Cardiac fibroblast (primary cell): ENCODE measurements at places on chromosomes 12 and 14.
A peak's percentile ranks its signal among the peaks of the same experiment; 100 is the strongest.

GRCh38 chr12:10851243-10851858, 2.1 kb upstream of the PRR4 start:
- no peak for DNase-seq

DNA sequence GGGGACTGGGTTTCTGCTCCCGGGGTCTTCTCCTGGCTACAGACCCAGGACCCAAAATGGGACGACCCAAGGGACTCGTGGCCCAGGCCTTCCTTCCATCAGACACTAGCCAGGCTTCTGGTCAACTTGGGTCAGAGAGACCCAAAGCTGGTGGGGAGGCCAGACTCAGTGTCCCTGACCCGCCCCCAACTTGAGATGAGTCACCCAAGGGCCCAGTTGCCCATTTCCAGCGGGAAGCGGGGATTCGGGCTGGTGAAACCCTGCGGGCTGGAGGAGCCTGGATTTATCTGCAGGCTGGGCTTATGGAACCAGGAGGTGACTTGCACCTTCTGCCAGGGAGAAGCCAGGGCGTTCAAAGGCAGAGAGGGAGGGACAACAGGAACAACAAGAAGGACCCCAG, 81.5 kb downstream of the RFLNA start:
- DNase-seq = no peak

DNA sequence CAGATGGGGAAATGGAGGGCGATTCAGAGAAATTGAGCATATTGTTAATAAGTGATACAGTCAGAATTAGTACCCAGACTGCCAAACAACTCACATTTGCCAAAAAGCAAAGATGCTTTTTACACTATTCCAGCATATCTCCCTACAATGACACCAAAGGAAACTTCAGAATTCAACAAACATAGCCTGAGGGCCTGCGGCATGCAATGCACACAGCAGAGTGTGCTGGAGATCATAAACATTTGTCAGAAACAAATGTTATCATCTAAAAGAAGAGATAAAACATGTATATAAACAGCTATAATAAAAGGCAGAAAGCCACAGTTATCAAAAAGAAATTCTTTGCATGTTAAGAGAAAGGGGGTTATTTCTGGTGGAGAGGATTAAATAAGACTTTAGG, 20.1 kb upstream of the GARIN6 start:
- no peak for DNase-seq

DNA sequence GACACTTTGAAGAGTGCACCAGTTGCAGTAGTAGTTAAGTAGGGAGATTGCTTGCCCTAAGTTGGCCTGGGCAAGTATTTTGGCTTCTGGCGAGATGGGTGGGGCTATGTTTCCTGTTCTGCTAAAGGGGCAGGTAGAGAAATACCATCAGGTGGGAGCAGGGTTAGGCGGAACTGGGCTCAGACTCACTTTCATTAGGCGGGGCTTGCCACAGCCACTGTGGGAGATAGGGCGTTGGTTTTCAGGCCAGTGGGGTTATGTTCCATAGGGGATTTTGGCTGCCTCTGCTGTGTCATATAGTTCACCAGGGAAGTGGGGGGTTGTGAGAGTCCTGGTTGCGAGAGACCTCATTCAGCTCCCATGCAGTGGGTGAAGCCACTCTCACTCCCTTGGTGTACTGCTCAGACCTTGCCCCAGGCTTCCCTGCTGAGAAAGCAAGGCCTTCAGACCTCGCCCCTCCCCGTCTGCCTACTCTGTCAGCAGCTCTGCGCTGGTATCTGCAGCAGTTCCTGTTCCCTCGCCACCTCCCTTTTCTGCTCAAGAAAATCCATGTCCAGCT, 43.3 kb downstream of the AEBP2 start:
- DNase-seq = no peak

DNA sequence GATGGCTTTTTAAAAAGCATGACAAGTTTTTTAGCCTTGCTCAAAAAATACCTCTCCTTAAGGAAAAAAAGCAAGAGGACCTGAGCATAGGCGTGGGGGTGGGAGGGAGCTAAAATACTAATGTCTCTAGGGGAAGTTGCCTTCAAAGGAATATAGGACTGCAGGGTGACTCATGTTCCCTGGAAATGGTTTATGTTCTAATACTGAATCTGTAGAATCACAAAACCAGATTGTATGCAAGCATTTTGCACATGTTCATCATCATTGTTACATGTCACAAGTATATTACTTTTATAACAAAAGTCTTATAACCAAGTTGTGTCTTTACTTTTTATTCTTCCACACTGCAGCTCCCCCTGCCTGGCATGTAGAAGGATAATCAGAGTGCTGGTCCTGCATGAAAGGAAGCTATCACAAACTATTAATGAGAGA, 36.6 kb downstream of the GPR135 start:
- peak; percentile 92 for DNase-seq

- no peak for DNase-seq
Observed at GRCh38 chr12:103175625-103176024, 218.2 kb downstream of the ASCL1 start.

DNA sequence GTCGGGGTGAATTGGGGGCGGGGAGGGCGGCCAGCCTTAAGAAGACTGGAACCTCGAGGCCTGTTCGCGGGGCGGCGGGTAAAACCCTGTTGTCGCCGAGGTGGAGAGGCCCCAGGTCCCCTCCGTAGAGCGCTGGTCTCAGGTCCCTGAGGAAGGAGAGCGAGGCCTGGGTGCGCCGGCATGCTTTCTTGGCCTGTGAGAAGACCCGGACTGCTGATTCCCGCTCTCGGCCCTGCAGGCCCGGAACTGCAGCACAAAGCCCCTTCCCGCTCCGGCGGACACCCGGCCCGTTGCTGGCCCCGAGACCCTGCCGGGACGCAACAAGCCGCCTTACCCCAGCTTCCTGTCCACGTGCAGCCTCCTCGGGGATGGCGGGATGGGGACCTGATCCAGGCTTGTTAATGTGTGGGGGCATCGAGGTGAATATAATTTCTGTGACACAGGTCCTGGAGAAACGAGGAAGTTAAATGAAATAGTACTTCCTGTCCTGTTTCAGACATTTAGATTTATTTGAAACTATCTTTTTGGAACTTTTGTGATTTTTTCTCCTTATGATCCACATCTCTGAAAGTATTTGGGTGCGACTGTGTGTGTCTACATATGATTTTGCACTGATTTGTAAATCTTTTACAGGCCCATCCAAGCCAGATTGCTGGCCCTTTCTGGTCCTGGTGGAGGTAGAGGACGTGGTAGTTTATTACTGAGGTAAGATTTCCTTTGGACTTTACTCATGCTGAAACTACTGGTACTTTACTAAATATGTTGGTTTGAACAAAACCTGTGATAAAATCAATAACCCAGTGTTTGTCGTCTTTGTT, 600 bp downstream of the PNN start:
- DNase-seq = peak; percentile 36

DNA sequence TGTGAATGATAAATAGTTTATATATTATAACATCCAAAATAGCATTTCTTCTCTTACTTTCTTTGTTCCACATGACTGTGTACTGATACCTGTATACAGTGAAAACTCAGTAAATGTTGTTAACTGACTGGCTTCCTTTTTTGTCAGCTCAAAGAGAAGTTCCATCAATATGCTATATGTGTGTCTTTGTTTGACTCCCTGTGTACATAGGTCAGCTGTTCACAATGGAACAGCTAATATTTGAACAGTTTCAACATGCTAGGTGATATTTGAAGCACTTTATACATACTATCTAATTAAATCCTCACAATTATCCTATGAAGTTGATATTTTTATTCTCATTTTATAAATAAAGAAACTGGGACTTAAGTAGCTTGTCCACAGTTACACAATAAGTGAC, 15.3 kb upstream of the KICS2 start:
- DNase-seq = no peak

- no peak for DNase-seq
Observed at GRCh38 chr12:87311206-87311605, 718.0 kb downstream of the C12orf50 start.

DNA sequence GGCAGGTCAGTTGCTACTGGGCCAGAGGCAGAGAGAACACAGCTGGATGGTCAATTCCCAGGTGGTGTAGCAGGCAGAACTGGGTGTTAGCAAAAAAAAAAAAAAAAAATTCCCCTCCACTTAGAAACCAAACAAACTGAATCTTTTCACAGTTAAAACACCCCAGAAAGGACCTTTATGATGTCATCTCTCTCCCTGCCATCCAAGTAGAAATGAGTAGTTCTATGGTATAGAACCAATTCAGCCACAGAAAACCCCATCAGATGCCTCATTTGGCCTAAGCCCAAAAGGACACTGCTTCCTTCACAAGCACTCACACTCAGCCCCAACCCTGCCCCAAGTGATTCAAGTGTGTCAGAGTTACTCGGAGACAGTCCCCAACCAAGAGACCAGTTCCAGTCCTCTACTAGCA, 230.8 kb downstream of the DPF3 start:
- no peak for DNase-seq

GRCh38 chr14:72049462-72049861, 117.2 kb downstream of the RGS6 start:
- DNase-seq = no peak

- no peak for DNase-seq
Observed at GRCh38 chr12:87427770-87428169, 601.4 kb downstream of the C12orf50 start.

- DNase-seq = no peak
Observed at GRCh38 chr12:26717757-26718156, 115.2 kb downstream of the ITPR2 start.

GRCh38 chr14:56423544-56423943, 156.1 kb upstream of the TMEM260 start:
- DNase-seq = peak; percentile 75

DNA sequence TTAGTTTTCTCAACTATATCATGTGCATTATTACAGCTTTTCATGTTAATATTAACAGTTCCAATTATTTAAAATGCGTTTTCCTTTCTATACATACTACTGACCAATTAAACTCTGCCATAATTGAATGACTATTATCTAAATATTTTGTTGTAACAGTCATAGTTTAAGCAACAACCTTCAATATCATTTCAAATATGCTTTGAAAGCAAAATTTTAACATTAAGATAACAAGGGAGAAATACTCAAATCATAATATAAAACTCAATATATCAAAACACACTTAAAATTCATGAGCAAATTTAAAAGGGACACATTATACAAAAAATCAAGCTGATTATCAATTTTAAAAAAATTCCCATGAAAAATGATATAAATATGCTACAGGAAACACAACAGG, 40.5 kb downstream of the COCH start:
- DNase-seq = no peak

DNA sequence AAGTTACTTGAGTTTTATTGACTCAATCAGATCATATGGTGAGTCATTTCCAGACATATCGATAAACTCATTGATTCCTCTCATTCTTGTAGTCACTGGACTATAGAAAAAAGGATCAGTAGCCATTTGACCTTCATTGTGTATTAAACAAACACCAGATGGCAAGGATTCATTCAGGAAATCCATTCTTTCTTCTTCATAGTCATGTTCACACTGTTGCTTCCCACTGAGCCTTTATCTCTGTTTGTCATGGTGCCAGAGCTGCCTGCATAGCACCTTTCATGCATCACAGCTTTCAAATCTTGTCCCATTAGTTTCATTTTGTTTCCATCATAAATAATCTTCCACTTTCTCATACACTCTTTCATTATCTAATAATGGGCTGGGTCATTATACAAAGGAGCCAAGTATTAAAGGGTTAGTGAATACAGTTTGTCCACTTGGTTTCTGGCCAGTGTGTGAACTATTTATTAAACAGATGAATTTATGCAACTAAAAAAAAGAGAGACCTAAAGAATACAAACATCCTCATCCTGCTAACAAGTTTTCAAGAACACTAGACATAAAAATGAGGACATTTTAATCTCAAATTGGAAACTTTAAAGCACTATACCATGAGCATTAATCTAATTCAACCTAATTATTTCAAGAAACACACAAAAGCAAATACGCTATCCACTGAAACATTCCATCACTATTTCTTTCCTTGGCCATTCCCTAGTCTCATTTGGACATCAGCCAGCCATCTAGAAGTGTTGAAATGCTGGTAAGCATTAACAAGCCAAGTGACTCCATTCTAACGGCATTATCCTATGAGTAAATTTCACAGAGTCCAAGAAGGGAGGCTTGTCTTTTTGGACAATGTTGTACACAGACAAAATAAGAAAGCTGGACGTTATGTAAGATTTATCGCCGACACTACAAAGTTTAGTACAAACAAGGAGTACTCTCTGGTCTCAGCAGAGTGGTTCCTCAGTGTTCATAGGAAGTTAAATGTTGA, 476.5 kb downstream of the FOXG1 start:
- DNase-seq = peak; percentile 81

GRCh38 chr14:81023095-81023710, 67.8 kb downstream of the TSHR start:
- no peak for DNase-seq

GRCh38 chr14:24843494-24843893, 206.5 kb downstream of the STXBP6 start:
- no peak for DNase-seq

DNA sequence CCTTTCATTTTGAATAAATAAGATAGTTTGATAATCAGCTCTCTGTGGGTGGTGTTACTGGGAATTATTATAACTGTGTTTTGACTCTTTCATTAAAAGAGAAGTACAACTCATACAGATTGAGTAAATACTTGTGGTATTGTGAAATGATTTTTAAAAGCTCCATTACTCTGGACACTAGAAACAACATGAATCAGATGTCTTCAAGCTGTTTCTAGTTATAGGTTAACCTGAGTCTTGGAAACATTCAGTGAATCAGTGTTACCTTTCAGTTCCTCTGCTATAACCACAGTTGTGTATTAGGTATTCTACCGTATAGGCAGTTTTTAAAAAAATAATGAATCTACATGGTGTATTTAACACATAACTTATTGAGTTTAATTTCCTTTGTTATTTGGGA, 128.4 kb upstream of the SSTR1 start:
- peak; percentile 2 for DNase-seq

DNA sequence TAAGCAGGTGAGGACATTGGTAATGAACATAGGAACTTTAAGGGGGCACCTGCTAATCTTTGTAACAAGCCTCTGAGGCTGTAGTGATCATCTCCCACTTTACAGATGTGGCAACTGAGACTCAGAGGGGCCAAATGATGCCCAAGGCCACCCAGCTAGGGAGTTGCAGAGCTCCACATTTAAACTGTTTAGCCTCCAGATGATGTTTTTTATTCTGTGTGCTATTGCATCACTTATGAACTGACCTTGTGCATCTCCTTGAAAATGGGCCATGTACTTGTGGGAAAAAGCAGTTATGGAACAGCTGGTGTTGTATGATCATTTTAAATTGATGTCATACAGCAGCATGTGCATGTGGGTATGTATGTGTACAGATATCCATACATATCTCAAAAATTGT, 41.4 kb downstream of the TPCN1 start:
- DNase-seq = no peak
